Hindlimb muscle (tissue), 1 donor: ENCODE measurements at places on chromosomes 3 and 15.

DNA sequence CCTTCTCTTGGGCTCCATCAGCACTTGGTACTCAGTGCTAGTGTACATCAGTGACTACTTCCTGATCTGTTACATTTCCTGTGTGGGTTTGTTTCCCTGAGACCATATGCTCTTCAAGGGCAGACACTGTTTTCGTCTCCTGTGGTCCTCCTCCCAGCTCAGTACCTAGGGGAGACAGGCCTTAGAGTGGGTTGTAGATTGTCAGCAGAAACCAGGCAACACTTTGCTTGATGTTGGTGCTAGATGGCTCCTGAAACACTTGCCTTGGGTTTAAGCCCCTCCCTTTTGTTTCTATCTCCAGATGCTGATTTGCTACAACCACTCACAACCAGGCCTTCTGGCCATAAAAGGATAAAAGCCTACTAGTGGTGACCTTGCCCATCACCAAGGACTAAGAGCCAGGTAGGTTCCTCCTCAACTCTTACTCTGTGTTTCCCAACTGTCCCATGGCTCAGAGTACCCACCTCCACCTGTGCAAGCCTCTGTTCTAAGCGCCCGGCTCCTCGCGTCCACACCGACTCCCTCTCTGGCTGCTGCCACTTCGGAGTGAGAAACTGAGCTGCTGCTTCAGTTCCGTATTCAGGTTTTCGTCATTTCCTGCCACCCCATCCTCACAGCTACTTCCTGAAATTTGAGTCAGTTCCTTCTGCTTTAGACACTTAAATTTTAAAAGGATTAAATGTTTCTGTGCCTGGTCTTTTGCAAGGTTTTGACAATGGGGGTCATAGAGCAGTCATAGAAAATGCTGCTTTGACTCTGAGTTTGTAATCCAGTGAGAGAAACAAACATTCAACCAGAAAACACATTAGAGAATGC lies at the start of gene HCLS1:
TSS of gene HCLS1 (minus strand) at position 548 of the 816 bp plus-strand sequence. CDS start 2,556 bp downstream, outside the sequence.
- DNase-seq, result peak; percentile 17

DNA sequence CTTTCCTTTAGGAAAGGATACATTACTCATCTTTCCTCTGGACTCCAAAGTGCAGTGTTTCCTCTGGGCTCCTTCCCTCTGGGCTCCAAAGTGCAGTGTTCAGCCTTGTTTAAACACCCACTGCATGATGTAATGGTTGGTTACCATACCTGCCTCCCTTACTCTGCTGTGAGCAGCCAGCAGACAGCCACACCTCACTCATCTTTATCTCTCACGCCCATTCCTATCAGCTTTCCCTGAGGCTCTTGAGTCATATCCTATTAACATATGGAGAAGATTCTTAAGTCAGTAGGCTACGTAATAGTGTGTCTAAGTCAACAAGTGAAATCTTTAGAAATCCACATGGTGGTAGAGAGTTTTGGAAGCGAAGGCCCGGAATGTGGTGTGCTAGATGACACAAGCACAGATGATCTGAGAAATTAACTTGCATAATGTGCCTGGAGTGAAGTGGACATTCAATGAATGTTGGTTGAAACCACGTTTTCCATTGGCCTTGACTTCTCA lies 97.2 kb upstream of the CTNNB1 start:
- DNase-seq, result no peak

GRCh38 chr3:152556731-152557254 lies 278.1 kb upstream of the P2RY1 start:
- peak; percentile 39 for DNase-seq

GRCh38 chr3:148369381-148369780 lies 328.3 kb upstream of the AGTR1 start:
- no peak for DNase-seq

DNA sequence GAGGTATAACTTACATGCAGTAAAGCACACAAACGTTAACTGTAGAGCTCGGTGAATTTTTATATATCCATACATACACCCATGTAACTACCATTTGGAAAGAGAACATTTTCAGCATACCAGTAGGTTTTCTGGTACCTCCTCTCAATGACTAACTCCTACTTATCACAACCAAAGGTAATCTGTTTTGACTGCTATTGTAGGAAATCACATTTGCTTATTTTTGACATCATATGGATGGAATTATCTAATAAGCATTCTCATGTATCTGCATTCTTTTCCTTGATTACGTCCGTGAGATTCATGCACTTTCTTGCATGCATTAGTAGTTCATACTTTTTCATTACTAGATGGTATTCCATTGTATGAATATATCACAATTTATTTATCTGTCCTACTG lies 76.8 kb downstream of the CSNK1G1 start:
- no peak for DNase-seq

DNA sequence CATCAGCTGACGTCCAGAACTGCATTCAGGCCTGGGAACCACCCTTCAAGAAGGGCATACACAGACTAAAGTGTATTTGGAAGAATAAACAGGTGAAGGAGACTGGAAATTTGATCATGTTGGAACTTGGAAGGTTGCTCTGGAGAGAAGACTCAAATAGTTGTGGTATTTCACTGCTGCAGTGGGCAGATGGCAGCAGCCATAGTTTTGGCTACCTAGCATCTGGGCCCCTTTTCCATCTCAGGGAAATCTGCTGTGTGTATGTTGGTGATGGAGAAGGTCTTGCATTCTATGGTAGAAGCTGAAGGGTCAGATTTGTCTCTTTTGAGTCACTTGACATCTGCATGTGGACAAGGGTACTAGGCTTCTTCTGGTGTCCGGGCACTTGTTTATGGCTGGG lies 114.4 kb upstream of the FGF7 start:
- no peak for DNase-seq

DNA sequence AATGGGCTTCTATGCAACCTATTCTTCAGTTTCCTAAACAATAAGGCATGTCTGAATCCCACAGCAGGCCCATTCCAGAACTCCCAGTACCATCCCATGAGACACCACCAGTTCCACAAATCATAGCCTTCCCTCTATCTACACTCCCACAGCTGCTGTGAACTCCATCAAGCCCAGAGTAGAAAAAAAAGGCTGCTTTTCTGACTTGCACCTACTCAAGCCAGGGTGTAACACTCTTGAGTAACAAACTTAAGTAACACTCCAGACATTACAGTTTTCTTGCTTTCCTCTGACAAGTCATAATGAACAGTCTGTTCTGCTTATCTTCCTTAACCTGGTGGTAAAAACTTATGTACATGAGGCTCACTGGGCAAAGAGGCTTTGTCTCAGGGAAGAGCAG lies 283.1 kb downstream of the NFKBIZ start:
- DNase-seq, result no peak

- DNase-seq, result no peak
Observed at GRCh38 chr3:159650726-159651125, 337.9 kb upstream of the IL12A start.

- no peak for DNase-seq
Observed at GRCh38 chr3:108177536-108177935, 44.7 kb downstream of the IFT57 start.

GRCh38 chr15:40043927-40044716 lies 5.1 kb upstream of the SRP14 start:
- no peak for DNase-seq

DNA sequence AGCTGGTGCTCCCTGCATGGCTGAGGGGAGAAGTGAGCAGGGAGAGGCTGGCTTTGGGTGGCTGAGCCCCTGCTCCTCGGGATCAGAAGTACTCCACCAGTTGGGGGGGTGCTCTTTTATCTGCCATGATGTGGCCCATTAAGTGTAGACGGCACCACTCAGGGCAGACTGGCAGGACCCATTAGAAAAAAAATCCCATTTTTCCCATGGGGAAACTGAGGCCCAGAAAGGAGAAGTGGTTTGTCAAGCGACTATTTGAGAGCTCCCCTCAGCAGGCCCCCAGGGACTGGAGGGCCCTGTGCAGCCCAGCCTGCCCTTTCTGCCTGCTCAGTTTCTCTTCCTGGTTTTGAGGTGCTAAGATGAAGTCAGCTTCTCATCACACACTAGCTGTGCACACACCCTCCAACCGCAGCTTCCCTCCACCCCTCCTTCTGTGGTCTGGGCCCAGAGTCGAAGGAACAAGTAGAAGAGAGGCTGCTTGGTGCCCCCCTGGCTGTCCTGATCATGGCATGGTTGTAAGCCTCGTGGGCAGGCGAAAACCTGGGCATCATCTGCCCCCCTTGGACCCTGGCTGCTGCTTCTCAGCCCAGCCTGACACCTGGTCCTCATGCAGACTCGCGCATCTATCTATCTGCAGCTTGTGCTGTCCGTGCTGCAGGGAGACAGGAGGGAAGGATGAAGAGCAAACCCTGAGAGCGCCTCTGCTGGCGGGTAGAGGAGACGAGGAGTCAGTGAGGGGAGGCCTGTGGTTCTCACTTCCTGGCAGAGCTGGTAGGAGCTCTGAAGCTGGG lies 5.6 kb downstream of the CSK start:
- DNase-seq, result peak; percentile 34

- no peak for DNase-seq
Observed at GRCh38 chr3:119492128-119492527, 6.2 kb upstream of the TIMMDC1 start.

DNA sequence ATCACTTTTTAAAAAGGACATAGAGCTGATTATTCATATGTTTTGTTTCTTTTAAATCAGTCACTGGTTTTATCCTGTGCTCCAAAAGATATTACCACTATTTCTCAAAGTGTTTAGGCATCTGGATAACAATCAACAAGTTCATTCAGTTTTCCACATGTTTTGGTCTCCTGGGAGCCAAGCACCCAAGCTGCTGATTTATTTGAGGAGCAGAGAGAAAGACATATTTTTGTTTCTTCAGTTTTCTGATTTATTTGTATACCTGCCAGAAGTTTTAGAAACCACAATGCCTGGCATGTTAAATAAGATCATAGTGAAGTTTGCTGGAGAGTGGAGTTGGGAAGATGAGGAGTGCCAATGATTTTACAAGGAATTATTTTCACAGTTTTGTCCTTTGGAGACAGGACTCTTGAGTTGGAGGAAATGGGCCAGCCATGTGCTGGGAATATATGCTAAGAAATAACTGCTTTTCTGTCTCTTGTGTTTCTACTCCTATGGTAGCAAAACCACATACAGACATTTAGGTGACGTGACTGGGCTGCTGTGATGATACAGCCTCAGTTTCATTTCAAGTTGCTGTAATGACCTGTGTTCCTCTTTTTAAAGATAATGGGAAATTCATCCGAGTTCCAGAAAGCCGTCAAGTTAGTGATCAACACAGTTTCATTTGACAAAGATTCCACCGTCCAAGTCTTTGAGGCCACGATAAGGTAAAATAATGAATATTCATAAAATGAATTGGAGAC lies 11.7 kb downstream of the EDEM1 start:
- no peak for DNase-seq

DNA sequence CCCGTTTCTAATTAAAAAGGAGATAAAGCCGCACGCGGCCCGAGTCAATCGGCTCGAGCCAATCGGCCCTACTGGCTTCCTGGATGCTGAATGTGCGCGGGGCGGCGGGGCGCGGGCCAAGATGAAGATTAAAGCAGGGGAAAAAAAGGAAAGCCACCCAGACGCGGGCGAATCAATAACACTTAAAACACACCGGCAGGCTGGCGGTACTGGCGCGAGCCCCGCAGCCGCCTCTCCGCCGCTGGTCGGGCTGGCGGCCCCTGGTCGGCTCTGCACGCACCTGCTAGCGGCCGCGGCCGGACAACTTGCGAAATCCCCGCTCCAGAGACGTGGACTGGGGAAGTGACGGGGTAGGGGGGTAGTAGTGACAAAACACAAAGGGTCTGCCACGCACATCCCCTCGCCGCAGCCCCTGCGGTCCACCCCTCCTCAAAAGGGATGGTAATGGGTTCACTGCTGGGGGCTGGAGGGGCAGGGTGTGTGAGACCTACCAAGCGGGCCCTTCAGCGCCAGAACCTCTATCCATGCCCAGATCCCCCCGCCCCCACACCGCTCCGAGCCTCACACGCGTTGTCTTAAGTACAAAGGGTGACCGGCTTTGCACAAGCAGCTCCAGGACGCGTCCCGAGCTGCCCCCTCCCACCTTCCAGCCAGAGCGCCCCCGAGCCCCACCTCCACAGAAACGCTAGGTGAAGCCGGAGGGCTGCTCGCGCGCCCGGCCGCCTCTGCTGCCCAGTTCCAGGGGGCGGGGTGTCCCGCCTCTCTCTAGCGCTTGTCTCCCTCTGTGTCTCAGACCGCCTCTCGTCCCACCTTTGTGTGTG lies 1.4 kb downstream of the WNT7A start:
- no peak for DNase-seq

- DNase-seq, result no peak
Observed at GRCh38 chr3:138942861-138943623, 3.9 kb downstream of the FOXL2 start.

DNA sequence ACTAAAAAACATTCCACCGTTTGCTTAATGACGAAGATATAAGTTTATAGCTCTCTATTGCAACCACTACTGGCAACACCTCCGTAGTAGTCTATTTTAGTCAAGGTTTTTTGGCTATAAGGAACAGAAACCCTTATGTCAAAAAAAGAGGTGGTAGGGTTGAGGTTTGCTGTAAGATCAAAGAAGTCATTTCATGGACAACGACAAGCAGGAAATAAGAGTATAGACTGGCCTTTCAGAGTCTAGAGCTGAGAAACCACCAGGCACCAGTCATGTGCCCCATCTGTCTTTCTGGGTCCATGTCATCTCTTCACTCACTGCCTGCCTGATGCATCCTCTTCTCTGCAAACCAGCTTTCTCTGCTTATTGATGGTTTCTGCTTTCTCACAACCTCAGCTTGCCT lies 42.7 kb downstream of the THBS1 start:
- DNase-seq, result no peak

GRCh38 chr3:65558826-65559225 lies 479.9 kb downstream of the MAGI1 start:
- DNase-seq, result no peak

DNA sequence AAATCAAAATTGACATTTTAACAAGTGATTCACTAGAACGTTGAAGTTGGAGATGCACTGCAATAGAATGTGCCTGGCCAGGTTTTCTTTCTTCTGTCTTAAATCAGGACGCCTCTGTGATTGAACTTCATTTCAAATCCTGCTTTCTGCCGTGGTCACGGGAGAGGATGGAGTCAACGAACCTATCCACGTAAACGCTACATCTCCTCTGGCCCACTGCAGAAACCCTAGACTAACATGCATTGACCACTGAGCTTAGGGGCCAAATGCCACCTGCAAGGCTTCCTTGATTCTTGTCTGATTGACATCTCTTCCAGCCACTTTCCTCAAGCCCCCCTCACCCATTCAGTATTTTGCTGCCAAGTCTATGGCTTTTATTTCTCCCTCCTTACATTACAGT lies 6.3 kb upstream of the MECOM start:
- DNase-seq, result no peak

DNA sequence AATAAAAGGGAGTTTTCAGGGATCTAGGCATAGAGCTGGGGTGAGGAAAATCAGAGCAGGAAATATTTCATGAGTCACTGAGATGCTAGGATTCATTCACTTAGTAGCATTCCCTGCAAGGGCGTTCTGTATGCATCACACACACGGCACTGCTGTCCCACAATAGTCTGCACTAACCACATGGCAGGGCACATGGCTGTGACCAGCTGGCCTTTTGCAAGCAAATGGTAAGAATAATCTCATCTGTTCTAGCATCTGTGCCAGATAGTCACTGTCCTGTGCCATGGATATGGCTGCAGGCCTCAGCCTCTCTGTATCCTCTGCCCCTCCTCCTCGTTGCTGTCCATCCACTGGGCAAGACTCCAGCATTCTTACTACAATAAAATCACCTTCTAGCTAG lies 37.8 kb downstream of the BOC start:
- DNase-seq, result no peak
